ENCODE measurements at places on chromosomes 12 and 14.
A peak's percentile ranks its signal among the peaks of the same experiment; 100 is the strongest.

GRCh38 chr14:60684203-60684602, 34.9 kb upstream of the SIX1 start:
- no peak for DNase-seq

DNA sequence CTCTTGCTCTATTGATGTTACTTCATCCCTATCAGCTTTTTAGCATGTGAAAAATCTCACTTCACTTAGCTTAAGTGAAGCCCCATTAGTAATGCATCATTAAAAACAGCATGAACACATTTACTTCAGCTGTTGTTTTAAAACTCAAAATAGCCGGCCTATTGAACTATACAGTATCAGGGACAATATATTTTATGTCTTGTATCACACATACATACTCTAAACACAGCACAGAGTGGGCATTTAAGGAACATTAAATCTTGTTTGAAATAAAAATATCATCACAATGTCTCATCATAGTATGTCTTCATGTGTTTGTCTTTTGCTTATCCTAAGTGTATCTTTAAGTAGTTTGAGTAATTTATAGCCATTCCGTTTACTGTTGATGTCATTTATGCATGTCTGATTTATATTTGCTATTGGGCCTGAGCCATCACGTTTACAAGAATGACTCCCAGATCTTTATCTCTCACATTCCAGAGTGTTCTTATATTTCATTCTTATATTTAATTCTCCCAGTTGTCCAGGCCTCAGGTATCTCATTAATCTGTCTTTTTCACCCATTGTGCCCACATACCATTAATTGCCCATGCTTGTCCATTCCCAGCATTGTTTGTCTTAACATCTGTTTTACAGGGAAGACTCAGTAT, 57.5 kb downstream of the ARHGAP5 start:
- DNase-seq: no peak

DNA sequence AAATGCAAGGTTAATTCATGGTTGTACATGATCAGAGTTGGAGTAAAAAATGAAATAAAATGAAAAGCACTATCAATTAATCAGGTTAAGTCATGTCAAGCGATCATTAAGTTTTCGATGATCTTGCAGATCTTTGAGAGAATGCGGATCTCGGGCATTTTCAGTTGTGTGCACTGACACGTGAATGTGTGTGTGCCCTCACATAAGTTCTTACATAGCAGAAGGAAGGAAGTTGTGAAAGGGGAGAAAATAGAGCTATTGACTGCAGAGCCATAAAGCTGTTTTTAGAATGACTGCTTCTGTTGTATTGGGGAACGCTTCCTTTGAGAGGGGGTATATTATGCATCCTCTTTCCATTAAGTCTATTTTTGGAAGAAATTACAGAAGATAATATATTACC, 101.3 kb downstream of the HMGA2 start:
- no peak for DNase-seq

DNA sequence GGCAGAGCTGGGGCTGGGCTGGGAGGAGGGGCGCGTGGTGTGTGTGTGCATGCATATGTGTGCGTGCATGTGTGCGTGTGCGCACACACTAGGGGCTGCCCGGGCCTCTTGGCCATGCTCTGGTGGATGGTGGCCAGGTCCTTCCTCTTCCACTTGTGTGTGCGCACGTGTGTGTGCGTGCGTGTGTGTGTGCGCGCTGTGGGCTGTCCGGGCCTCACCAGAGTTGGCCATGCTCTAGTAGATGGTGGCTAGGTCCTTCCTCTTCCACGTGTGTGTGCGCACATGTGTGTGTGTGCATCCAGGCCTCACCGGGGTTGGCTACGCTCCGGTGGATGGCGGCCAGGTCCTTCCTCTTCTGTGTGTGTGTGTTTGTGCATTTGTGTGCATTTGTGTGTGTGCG, 24.7 kb downstream of the FOXN4 start:
- DNase-seq: no peak

DNA sequence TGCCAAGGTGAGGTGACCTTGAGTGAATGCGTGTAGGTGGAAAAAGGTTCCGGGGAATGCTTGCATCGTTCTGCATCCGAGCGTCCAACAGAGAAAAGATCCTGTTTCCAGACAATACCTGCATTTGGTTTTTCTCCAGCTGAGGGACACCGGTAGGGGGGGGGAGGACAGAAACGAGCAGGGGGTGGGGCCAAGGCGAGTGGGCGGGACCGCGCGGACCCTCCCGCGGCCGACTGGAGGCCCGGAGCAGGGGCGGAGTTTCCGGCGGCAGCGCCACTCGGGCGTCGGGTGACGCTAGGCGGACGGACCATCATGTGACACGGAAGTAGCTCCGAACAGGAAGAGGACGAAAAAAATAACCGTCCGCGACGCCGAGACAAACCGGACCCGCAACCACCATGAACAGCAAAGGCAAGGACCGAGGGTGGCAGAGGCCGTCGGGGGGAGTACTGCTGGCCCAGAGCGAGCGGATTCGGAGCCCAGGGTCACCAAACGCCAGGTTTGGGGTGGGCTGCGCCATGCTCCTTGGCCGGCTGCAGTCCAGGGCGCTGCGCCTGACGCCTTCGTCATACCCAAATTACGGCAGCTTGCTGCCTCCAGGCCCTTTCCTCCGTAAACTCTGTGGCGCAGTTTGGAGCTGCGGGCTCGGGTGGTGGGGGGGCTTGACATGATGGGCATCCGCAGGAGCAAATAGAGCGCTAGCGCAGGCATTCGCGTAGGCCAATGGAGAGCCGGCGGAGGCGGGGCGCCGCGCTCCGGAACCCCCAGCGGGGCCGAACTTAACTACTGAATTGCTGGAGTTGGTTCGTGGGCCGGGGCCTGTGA, at the start of gene DAZAP2:
Gene DAZAP2, plus strand, starts transcription at position 317 of the 825 bp plus-strand sequence. Its CDS starts 82 bp downstream, at position 399.
- peak; percentile 82 for DNase-seq

GRCh38 chr12:76240281-76240680, 107.9 kb downstream of the BBS10 start:
- no peak for DNase-seq

GRCh38 chr12:92210071-92210470, 64.4 kb upstream of the BTG1 start:
- DNase-seq: no peak

GRCh38 chr12:49651855-49652254, 28.5 kb downstream of the PRPF40B start:
- no peak for DNase-seq

All from thoracic aorta (tissue), 2 donors.